ENCODE measurements at places on chromosomes 1 and 21.

GRCh38 chr21:38171723-38172344 lies 85.0 kb upstream of the KCNJ15 start:
- no peak for DNase-seq

- peak; percentile 54 for DNase-seq
These were observed 1317.7 kb downstream of the MRPL39 start for GRCh38 chr21:24289539-24289938.

DNA sequence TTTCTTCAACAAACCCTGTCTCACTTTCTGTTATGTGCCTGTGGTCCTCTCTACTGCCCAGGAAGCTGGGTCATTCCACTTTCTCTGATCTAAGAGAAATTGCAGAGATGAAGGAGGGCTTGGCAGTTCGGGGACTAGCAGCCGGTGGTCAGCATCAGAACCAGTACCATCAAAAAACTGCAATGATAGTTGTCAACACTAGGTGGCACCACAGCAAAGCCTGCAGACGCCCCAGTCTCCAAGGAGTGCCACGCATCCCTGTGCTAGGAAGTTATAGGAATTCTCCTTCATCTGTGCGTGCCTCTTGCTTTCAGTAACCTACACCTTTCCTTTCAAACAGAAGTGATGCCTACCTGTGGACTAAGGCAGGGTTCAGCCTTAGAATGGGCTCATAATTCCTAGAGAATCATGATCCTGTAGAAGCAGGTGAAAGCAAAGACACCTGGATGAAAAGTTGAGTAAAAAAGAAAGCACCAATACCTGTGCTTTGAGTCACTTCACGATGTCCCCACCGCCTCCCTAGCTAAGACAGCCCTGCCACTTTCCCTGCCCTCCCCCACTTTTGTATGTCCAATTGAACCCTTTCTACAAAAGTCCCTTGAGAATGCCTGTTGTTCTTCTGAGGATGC lies 129.2 kb downstream of the ADAMTS1 start:
- no peak for DNase-seq

DNA sequence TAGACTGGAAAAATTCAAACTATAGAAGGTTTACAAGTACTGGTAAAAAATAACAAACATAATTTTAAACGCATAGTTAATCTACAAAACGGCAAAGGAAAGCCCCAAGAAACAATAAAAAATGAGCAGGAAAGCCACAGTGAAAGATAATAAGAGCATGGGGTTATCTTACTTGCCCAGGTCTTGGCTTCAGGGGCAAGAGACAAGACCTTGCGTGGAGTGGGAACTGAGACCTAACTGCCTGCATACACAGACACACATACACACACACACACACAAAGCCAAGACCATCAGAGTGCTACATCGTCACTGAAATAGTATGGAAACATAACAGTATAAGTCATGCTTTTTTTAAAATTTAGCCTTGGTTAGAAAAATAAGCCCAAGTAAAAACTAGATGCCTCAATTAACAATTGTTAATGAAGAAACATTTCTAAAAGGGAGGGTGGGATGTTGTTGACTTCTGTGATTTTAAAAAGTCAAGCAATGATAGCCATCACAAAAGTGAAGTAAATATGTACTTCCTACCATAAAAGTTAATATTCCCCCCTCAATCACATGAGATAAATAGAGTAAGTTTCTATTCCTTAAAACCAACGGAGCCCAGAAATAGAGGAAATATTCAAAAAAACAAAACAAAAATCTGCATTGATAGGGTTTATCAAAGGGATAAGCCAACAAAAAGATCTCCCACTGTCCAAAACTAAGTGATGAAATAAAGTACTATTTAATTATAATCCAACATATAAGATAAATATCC lies 29.4 kb upstream of the CRP start:
- no peak for DNase-seq

DNA sequence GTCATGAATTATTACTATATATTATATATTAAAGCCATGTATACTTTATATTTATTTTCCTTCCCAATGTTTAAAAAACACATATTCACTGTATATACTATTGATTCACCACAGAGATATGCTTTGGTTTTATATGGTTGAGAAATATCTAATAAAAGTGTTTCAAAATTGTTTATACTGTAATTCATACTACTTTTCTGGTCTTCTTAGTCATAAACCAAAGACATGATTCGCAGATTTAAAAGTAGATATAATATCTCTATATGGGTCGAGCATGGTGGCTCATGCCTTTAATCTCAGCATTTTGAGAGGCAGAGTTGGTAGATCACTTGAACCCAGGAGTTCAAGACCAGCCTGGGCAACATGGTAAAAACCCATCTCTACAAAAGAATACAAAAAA lies 738.4 kb downstream of the USP25 start:
- no peak for DNase-seq

- DNase-seq = no peak
These were observed 96.3 kb downstream of the ARHGEF10L start for GRCh38 chr1:17635811-17636210.

DNA sequence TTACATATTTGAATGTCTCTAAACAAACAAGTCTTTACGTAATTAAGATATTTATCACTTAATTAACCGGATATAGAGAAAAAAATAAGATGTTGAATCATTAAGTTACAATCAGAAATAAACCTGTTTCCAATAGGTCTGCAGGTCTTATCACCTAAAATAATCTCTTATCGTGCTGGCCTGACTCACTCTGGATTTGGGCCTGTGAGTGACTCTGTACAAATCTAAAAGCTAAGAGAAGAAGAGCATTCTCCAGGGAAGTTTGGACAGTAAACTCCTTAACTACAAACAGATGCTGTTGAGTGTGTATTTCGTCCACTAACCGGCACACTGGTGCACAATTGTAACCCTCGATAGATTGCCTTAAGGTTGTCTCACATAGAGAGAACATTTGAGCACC lies 25.3 kb downstream of the CEP104 start:
- no peak for DNase-seq

Data from NCI-H524 treated with DMSO at 0.1 percent for 48 hours (cell line).